ENCODE measurements at places on chromosomes 12 and 14. TPM values are rescaled to one million over a fixed set of nuclear protein-coding genes. Genes with fewer than 3 reads are reported as not detected.
A peak's percentile ranks its signal among the peaks of the same experiment; 100 is the strongest.

POU6F1 gene
- 4.9 TPM for total RNA-seq

LHX5 gene
- total RNA-seq, result not detected

VRTN gene
- 0.30 TPM for total RNA-seq

SLC35F4 gene
- total RNA-seq, result not detected

RECQL gene
- total RNA-seq, result 15.7 TPM

- no peak for DNase-seq
Measured at GRCh38 chr14:20563971-20564370, 3.1 kb upstream of the RNASE9 start.

- no peak for DNase-seq
Measured at GRCh38 chr14:103692159-103692558, 23.1 kb downstream of the XRCC3 start.

DNA sequence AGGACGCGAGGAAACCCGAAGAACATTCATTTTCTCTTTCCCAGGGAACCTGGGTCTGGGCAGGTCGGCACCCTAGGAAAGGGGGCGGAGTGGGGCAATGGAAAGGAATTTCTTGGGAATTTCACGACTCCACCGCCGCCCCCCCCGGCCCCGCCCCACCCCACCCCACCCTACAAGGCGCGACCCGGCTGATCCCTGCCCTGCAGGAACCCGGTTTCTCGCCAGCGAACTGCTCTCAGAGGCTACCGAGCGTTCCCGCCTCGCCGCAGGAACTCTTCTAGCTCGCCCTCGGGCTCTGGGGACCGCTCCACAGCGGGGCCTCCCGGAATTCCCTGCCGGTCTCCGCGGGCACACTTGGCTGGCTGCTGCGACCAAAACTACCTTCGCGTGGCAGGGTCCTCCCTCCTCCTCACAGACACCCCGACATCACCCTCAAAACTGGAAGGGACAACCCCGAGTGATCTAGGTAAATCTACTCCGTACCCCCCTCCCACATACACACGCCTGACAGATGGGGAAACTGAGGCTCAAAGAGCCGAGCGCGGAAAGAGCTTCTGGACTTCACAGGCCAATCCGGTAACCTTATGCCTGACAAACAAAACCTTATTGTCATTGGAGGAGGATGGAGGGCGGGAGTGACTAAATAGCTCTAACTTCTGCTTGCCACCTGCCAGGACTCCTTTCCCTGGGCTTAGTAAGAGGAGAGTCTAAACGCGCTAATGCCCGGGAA is 785 bp upstream of the ACTN1 start:
- DNase-seq, result peak; percentile 60

All from colonic mucosa (tissue), 4 donors.